ENCODE measurements at places on chromosomes 11 and 22.

DNA sequence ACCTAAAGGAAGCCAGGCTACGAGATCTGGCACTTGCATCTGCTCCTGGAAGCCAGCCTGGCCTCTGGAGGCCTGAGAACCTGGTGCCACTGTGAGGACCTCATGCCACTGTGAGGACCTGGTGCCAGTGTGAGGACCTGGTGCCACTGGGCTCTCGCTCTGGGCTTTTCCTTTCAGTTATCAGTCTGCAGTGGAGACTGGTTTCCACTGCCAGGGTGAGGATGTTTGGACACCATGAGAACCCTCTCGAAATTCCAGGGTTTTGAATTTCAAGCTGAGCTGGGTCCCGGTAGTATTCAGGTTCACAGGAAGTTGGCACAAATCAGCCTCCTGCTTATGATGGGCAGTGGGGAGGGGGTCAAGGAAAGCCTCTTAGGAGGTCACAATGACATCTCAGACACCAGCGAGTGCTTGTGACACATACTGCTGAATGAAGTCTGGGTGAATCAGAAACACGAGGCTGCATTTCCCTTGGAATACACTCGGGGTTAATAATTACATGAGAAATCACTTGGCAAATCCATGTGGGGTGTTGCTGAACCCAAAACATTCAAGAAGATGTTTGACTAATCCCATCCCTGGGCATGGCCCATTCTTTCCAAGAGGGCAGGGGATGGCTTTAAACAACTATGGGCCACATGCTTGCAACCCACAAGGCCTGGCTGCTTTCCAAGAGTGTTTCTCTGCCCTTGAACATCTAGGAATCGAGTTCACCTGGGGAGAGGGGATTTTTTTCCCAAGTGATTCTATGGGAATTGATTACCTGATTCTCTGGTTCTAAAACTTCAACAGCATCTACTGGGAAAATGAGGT, 60.2 kb downstream of the LINC01488 start:
- no peak for DNase-seq

- DNase-seq = peak; percentile 20
Observed at GRCh38 chr11:27158456-27159334, 118.1 kb downstream of the BBOX1 start.

GRCh38 chr11:104705490-104706190, 192.6 kb downstream of the CASP12 start:
- DNase-seq = no peak

DNA sequence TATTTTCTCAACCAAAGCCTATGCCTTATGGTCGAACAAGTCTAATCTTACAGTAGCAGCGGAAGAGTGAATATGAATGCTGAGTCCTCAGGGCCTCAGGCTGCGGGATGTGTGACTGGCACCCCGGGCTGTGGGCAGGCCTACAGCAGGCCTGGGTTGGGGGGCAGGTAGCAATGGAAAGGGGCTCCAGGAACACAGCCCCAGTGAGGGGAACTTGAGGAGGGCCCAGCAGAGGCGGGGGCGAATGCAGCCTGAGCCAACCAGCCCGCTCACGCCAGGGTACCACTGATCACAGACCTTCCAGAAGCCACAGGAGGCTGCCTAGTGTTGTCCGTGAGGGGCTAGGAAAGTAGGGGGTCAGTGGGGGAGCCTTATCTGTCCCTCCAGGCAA, 11.3 kb upstream of the CD5 start:
- no peak for DNase-seq

DNA sequence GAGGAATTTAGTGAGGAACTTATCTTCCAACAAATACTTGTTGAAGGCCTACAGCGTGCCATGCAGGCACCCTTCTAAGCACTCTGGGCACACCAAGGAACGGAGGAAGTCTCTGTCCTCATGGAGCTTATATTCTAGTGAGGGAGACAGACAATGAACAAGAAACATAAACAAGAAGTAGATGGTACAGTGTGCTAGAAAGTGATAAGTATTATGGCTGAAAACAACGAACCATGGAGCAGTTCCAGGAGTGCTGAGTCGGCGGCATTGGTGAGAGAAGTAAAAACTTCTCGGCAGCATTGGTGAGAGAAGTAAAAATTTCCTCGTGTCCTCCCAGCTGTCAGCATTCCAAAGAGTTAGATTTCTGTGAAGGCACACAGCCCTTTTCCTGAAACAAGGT, 53.2 kb downstream of the FAM76B start:
- no peak for DNase-seq

DNA sequence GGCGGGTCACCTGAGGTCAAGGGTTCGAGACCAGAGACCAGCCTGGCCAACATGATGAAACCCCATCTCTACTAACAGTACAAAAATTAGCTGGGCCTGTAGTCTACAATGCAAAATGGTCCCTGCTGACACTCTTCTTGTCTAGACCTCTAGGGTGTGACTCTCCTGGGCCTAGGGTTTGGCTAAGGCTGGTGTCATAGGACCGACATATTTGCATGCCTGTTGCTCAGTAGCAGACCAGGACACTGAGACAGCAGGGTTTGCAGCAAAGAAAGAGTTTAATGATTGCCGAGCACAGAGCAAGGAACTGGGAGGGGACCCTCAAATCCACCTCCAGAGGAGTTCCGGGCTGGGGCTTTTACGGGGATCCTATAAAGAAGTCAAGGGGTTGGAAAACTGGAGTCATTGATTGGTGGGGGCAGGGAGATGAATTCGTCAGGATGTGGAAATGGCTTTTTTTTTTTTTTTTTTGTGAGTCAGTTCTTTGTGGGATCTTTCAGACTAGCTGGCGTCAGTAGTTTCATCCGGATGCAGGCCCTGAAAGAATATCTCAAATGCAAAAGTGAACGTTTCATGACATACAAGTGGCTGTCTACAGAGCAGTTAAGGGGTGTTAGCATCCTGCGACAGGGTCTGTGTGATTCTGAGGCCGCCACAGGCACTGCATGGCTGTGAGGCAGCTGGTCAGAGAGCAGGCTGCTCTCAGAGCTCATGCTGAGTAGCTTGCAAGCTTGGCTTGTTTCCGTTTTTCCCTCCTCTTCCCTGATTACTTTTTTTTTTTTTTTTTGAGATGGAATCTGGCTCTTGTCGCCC, 27.2 kb upstream of the A4GALT start:
- no peak for DNase-seq

DNA sequence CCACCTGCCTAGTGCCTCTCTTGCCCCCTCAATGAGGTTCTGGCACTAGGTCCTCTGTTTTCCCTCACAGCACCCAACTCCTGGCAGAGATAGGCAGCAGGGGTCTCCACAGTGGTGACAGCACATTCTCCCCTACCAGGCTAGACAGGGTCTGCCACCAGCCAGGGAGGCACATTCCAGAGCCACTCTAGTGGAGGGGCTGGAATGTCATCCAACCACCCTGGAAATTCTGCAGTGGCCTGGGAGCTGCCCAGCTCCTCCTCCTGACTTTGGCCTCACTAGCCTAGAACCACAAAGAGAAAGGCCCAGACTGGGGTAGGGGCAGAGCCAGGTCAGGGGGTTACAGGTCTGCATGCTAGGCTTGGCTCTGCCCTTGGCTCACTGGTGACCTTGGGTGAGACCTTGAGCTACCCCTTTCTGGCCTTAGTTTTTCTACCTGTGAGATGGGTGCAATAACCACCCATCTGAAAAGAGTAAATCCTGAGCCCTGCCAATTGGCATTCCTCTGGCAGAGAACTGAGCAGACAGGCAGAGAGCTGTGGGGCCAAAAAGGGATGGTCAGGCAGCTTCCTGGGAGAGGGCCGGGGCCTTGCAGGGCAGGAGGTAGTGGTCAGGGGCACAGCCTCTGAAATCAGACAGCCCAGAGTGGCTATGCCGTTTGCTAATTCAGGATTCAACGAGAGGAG, 7.1 kb downstream of the P2RY2 start:
- no peak for DNase-seq

GRCh38 chr11:108863528-108863927, 198.7 kb downstream of the DDX10 start:
- no peak for DNase-seq

GRCh38 chr11:13105237-13105844, 96.2 kb downstream of the RASSF10 start:
- DNase-seq = no peak

DNA sequence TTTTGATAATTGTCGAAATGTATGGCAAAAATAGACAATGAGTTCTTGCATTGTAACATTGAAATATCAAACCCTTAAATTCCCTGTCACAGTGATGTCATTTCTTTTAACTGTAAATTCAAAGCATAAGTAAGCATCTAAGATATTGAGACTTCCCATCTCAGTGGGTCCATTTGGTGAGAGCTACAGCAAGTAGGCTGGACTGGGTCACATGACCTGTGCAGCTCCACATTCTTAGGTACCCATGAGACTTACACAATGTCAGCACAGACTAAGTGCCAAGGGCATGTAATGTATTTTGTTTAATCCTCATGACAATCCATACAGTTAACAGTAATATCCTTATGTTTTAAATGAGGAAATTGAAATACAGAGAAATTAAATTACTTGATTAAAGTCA, 210.7 kb downstream of the NELL1 start:
- no peak for DNase-seq

DNA sequence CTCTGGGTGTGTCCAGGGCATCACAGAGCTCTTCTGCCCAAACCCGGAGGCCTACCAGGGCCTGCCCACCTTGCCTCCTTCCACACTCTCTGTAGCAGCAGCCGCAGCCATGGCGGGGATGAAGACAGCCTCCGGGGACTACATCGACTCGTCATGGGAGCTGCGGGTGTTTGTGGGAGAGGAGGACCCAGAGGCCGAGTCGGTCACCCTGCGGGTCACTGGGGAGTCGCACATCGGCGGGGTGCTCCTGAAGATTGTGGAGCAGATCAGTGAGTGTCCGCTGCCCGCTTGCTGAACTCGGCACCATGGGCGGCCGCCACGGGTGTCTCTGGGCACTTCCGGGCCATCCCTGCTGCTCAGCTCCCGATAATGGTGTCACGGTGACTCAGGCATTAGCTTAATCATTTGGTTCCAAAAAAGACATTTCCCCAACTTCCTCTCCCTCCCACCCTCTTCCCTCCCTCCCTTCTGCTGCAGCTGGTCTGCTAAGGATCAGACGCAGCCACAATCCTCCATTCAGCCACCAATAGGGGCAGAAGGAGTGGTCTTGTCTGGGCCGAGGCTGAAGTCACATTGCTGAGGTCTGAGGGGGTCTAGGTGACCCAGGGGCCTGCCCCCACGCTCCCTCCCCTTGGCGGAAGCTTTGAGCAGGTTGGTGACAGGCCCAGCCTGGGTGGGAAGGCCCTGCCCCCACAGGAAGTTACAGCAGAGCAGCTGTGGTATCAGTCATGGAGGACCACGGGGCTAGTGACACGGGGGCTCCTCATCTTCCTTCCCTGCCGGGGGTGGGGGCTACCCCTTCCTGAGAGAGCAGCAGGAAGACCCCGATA, 950 bp downstream of the FERMT3 start:
- DNase-seq = no peak

DNA sequence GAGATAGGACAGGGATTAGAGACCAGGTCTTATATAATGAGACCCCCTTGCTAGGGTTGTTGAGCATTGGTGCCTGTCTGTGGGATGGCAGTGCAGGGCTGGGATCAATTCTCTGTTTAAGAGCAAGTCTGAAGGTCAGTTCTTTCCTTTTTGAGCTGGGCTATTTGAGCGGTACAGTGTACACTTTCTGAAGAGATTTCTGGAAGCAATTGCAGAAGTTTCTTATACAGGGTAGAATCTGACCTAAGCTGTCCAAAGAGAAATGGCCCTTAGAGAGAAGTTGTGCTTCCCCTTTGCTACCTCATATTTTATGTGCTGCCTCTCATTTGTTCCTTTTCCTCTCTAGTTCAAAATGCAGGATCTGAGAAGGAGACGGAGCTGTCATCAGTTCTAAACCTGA, 35.8 kb downstream of the CSTPP1 start:
- no peak for DNase-seq

GRCh38 chr11:68266121-68266891, 5.5 kb downstream of the C11orf24 start:
- no peak for DNase-seq

DNA sequence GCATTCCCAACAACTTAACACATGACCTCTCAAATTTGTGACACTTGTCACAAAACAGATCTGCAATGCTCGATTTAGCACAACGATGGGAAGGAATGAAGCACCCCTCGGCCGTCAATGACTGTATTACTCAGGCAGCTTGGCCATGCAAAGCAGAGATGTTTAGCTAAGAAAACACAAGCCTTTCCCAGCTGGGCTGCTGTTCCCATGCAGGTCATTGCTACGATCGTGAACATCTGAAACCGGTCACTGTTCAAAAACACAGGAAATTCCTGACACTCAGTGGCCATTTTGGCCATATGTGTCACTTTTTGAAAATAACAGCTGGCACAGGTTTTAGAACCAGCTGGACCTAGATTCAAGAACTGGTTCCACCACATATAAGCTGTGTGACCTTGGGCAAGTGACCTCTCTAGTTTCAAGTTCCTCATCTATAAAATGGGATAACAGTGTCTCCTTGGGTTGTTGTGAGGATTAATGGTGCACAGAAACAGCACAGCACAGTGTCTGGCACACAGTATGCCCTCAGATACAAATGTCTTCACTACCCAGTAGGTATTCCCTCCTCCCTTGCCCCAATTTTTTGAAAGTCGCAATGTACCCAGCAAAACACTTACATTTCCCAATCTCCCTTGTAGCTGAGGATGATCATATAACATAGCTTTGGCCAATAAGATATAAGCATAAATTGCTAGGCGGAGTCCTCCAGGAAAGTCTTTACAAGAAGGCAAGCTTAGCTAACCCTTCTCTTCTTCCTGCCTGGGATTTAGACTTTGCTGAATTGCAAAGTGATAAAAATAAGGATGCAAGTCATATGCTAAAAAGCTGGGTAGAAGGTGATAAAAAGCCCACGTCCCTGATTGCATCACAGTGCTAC, 93.1 kb downstream of the C11orf58 start:
- DNase-seq = no peak

DNA sequence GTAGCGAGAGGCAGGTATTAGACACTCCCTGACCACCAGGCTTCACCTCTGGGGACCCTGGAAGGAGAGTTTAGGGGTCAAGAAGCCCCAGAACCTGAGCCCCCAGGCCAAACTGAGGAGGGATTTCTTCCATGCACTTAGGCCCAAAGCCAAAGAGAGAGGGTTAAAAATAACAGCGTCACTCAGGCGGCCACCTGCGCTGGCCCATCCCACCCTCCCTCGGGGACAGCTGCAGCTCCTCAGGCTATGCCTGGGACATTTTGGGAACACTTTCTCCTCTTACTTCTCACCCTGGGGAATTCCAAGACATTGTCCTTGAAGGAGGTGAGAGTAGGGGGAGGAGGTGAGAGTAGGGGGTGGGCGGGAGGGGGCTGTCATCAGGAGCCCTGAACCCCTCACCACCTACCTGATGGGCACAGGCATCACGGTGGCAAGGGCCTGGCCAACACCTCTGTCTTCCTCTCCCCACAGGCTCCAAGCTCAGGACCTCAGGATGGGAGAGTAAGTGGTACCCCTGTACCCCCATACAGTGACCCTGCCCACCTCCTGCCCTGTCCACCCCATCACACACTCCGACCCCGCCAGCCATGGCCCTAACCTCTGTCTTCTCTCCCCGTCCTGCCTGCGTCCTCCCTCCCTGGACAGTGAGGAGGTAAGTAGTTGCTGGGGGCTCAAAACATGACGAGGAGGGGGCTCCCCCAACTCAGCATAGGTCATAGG, 583 bp downstream of the TNNI2 start:
- DNase-seq = no peak

- DNase-seq = no peak
Observed at GRCh38 chr11:113504071-113504470, 28.9 kb upstream of the DRD2 start.
